Stimulated activated CD8-positive, alpha-beta memory T cell treated with anti-CD3 and anti-CD28 coated beads, Interleukin-4, amount 100 ng/mL, for 4 hours (primary cell): ENCODE measurements at places on chromosomes 11 and 22.

DNA sequence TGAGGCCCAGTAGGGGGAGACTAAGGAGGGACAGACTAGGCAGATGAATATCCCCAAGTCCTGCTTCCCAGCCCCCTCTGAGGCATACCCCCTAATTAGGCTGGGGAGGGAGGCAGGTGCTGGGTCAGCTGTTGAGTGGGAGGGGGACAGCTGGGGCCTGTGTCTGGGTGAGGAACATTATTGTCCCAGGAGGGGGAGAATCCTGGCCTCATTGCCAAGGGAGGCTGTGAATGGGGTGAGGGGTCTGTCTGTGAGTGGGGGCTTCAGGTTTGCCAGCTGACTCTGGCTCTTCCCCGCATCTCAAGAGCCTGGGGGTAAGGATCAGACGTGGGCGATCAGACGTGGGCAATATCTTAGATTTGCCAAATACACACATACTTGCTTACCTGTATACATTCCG lies 2.1 kb downstream of the INPPL1 start:
- no peak for DNase-seq

- DNase-seq, result no peak
Observed at GRCh38 chr11:94855666-94856065, 87.5 kb downstream of the AMOTL1 start.

GRCh38 chr22:37068859-37069258 lies 17.3 kb downstream of the KCTD17 start:
- DNase-seq, result no peak

- DNase-seq, result no peak
Observed at GRCh38 chr22:32590556-32590955, 115.9 kb downstream of the FBXO7 start.

DNA sequence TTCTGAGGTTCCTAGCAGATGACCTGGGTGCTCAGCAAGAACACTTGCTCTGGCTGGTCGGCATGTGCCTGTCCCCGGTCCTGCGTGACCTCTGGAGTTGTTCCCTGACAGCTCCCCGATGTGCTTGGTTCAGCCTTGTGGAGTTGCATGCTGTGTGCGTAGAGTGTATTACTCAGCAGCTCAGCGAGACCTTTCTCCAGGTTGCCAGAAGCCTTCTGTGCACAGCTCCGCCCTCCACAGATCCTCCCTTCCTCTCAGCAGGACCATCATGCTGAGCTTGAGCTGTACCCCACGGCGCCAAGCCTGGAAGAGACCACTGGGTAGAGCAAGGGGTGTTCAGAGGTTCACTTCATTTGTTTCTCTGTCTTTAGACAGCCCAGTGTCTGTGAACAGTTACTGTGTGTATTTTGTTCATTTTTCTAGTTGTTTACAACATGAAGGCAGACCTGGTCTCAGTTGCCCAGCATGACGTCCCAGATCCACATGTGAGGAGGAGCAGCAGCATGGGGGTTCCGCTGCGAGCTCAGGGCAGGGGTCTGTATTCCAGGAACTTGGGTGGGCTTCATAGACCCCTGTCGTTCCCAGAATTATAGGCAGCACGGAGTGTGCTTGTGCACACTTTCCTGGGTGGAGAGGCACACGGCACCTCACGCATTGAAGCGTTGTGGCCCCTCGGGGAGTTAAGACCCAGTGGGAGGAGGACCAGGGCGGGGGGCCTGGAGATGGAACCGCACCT lies 148.6 kb downstream of the IGLL1 start:
- no peak for DNase-seq

- no peak for DNase-seq
Observed at GRCh38 chr11:60370811-60371298, 7.5 kb upstream of the MS4A7 start.

DNA sequence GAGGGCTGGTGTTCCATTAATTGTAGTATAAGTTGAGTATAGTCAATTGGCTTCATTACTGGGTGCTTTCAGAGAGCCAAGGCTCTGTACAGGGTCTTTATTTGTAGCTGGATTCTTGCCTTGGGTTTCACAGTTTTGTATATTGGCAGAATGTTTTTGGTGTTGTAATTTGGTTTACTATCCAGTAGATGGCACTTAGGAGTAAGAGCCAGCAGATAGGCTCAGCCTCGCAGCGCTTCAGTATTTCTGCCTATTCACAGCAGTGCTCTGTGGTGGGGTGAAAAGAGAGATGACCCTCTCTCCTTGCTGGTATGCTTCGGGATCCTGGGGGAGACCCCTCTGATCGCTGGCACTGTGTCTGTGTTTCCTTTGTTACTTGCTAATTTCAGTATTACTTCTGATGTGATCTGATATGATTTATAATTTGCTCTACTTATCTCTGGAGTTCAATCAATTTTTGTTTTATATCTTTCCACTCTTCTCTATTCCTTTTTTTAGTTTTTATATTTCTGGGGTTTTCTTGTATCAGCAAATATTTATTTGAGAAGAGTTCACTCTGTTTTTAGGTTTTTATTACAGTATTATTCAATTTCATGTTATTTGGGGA lies 52.2 kb downstream of the ANO5 start:
- DNase-seq, result no peak

DNA sequence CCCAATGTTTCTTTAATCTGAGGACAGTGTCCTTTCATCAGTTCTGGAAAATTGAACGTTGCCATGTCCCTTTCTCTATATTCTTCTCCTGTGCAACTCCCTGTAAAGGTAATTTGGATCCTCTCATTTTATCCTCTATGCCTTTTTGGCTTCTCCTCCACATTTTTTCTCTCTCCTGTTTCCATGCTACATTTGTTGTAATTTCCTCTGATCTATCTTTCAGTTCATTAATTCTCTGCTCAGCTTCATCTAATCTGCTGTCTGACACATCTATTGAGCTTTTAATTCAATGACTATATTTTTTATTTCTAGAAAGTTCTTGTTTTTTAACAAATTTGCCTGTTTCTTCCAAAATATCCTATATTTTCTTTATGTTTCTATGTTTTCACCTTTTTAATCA lies 59.3 kb downstream of the RPUSD4 start:
- no peak for DNase-seq

- no peak for DNase-seq
Observed at GRCh38 chr22:22863001-22863400, 24.6 kb upstream of the IGLL5 start.

GRCh38 chr22:50131894-50132293 lies 38.6 kb upstream of the PANX2 start:
- DNase-seq, result no peak

- no peak for DNase-seq
Observed at GRCh38 chr11:130420478-130421198, 7.8 kb downstream of the ADAMTS8 start.

DNA sequence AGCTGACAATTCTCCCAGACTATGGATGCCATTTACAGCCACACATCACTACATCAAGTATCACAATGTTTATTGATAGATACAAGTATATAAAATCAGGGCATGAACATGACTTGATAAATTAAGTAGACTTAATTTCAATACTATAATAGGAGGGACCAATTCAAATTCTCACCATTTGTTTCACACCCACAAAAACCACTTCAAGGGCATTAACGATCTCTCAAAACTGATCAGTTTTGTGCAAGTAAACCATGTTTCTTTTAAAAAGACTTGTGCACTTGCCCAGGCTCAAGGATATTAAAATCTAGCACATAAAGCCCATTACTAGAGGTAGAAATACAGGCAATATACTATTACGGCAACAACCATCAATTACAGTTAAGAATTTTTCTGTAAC lies 11.7 kb downstream of the EIF4G2 start:
- DNase-seq, result no peak

DNA sequence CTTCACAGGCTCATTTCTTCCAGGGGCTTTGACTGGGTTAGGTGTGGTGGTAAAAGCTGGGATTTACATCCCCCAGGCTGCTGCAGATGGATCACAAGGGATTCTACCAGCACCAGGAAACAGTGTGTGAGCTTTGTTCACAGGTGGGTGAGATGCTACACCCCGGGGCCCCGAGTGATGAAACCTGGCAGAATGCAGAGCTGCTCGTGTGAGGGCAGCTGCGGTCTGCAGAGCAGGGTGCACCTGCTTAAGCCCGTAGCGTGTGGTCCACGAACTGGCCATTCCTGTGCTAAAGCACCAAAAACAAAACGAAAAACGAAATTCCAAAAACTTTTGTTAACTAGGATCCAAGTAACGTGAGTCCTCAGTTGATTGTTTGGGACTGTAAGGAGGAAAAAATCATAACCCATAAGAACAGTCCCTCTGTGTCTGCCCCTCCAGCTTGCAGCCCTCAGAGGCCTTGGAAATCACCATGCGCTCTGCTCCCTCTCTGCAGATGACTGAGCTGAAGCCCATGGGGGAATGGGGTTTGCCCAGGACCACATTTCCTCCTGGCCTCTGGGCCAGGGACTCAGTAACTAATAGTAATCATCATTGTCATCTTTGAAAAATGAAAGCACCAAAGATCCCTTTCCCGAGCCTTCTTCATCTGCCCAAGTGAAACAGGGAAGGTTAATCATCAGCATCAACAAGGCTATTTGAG lies 24.6 kb downstream of the ELF5 start:
- DNase-seq, result no peak

- DNase-seq, result no peak
Observed at GRCh38 chr11:70528794-70529580, 130.7 kb downstream of the CTTN start.

GRCh38 chr22:27022896-27023361 lies 365.5 kb downstream of the MIAT start:
- no peak for DNase-seq

DNA sequence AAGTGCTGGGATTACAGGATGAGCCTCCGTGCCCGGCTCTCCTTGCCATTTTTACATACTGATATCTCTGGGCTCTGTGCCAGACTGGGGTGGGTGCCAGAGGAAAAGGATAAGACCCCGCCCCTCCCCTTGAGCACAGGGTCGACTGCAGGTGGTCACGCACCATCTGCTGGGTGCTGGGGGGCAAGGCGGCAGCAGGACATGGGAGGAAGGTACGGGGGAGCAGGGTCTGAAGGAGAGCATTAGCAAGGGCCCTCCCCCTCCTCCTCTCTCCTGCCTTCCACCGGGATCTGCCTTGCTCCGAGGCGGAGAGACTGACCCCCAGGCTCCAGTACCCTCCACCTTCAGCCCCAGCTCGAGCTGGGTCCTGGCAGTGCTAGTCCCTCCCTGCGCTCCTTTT lies 9.7 kb upstream of the PGA3 start:
- DNase-seq, result no peak

DNA sequence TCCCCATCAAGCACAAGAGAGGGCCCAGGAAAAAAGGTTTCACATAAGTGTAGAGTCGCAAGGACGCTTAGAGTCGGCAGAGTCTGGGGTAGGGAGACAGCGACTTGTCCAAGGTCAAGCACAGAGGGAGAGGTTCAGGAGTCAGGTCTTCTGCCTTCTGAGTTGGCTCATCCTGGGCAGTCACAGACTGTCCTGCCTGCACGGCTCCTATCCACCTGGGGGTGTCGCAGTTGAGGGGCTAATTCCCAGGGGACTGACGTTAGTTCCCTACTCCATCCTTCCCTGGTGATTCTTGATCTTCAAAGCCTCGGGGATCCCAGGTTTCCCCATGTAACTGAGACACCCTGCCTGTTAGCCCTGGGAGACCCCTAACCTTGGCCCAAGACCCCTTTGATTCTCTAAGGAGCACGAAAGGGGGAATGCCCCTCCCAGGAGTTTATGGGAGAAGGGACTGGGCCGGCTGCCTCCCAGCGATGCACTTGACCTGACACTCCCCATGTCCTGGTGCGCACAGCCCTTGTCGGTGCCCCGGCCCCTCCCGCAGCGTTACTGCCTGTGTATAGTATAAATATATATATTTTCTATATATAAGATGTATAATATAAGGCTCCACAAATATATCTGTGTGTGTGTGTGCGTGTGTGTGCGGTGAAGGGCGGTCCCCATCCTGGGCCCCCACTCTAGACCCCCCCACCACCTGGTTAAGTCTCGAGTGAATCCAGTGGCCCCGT lies 14.7 kb upstream of the TAB1 start:
- DNase-seq, result no peak

DNA sequence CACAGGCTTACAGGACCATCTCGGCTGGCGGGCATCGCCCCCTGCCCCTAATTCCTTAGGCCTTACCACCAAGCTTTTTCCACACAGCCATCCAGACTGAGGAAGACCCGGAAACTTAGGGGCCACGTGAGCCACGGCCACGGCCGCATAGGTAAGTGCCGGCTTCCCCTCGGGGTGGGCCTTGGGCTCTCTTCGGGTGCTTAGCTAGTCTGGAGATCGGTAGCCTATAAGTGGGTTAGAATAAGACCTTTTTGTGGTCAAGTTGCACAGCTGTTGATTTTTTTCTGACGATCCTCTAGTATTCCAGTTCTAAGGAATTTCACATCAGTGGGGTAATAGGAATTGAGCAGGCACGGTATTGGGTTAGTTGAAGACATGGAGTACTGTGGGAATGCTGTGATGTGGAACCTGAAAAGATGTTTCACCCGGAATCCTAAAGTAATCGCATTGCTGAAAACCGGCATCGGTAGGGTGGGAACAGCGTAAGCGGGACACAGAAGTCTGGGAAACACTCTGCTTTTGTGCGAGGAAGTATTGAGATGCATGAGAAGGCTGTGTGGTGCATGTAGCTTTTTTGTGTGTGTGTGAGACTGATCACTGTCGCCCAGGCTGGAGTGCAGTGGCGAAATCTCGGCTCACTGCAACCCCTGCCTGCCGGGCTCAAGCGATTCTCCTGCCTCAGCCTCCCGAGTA lies 669 bp downstream of the RPL27A start:
- DNase-seq, result no peak

- DNase-seq, result no peak
Observed at GRCh38 chr22:48478124-48478523, 1349.5 kb downstream of the BRD1 start.

DNA sequence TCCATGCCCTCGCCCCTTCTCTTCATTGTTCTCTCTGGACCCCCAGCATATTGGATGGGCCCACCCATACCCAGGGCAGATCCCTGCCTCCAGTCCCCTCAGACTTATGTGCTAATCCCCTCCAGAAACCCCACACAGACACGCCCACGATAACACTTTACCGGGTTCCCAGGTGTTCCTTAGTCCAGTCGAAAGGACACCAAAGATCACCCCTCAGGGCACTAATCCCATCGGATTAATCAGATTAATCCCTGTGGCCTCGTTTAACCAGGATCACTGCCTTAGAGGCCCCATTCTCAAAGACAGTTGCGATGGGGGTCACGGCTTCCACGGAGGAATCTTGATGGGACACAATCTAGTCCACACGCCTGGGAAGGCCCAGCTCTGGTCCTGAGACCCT lies 80.8 kb downstream of the SHANK2 start:
- no peak for DNase-seq

GRCh38 chr22:34427436-34427835 lies 507.2 kb upstream of the LARGE1 start:
- DNase-seq, result no peak

GRCh38 chr11:1225386-1226225 lies 2.7 kb downstream of the MUC5B start:
- no peak for DNase-seq

GRCh38 chr22:39839204-39839603 lies 54.4 kb downstream of the ENTHD1 start:
- no peak for DNase-seq

GRCh38 chr22:44595841-44596341 lies 97.9 kb upstream of the RTL6 start:
- no peak for DNase-seq

- DNase-seq, result no peak
Observed at GRCh38 chr22:49961005-49961600, 531 bp downstream of the PIM3 start.
